CD4-positive, alpha-beta T cell treated with Interferon gamma for 1 hour (primary cell): ENCODE measurements at places on chromosomes 2 and 18.

GRCh38 chr2:113158884-113159553, 14.8 kb upstream of the PSD4 start:
- no peak for DNase-seq

GRCh38 chr2:149167001-149167780, 128.7 kb downstream of the LYPD6B start:
- peak; percentile 14 for DNase-seq

DNA sequence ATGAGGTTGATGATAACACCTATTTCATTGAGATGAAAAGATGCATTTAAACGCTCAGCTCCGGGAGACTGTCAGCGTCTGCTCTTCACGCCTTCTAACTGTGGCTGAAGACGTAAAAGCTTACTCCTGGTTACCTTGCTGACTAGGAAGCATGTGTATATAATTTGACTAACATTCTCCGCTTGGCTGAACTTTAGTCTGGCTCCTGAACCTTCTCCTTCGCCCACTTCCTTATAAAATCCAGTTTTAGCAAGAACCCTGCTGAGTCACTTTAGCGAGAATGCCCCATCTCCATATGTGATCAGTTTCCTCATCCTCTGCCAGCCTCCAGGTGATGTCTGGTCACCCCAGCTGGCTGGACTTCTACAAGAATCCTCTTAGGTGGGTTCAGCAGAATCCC, 12.7 kb upstream of the CREG2 start:
- no peak for DNase-seq

DNA sequence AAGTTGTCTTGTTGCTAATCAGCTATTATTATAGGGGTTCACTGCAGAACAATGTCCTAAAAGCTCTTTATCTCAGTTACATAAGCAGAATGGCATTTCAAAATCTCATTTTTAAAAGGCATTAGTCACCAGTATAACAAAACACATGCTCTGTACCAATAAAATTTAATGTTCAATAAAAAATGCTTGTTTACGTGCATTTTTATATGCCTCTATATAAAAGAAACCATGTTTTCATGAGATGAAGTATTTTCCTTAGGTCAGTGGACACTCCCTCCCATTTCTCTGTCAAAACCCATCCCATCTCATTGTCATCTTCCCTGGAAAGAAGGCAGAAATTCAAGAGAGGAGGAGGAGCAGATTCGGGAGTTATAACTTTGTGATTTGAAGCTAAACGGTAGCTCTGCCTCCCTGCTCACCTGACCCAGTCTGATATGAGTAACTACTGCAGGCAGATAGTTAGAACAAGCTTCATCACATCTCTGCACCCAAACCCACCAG, 231.9 kb upstream of the SIX2 start:
- DNase-seq, result no peak

GRCh38 chr2:199883474-199884212, 27.4 kb upstream of the C2orf69 start:
- no peak for DNase-seq

GRCh38 chr18:55219059-55219458, 259.8 kb upstream of the CCDC68 start:
- no peak for DNase-seq

DNA sequence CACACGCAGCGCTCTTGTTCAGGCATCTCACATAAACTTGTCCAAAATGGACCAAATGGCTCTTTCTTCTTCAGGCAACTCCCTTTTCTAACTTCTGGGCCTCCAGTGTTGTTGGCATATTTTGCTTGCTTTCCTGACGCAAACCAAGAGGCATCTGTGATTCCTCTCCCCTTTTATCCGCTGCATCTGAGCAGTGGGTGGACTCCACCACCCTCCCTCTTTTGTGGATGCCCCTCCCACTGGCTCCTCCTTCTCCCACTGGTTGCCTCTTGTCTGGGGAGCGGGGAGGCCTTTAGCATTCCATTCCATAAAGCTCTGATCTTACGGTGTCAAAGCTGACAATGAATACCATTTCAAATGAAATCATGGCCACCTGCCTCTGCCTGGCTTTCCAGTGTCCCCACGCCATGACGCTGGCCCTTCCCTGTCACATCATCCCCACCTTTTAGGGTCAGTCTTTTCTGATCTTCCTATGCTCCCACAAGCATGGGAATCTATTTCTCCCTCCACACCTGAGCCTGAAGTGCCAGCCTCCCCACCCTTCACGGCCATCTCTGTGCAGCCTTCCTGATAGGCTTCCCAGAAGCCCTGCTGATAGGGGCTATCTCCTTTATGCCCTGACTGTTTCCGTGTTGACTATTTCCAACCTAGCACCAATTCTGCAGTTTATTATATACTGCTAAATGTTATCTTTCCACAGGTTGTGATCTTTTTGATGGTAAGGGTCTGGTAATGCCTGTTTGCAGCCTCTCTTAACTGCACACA, 51.5 kb downstream of the RPL37A start:
- no peak for DNase-seq

- no peak for DNase-seq
Measured at GRCh38 chr2:190354003-190354690, 10.8 kb downstream of the INPP1 start.
